M059J (cell line): ENCODE measurements at places on chromosomes 1 and 21. TPM values are rescaled to one million over a fixed set of nuclear protein-coding genes. Genes with fewer than 3 reads are reported as not detected.

DNA sequence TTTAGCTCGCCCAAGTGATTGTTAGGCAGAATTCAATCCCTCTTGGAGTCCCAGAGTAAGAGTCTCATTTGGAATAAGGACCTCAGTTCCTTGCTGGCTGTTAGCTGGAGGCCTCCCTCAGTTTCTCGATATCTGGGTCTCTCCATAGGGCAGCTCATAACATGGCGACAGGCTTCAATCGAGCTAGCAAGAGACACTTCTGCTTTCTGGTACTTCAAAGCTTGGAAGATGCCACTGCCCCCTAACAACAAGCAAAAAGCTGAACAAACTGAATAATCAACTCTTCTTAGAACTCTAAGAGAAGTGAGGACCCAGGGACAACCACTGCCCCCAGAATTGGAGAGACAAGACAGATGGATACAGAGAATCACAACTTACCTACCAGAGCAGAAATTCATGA, 86.2 kb downstream of the TEX35 start:
- no peak for DNase-seq

- no peak for DNase-seq
Measured at GRCh38 chr1:213281640-213282301, 230.7 kb downstream of the RPS6KC1 start.

GRCh38 chr21:37582590-37582989, 216.0 kb downstream of the DYRK1A start:
- DNase-seq, result peak; percentile 71

- DNase-seq, result peak; percentile 74
Measured at GRCh38 chr1:221315330-221315729, 426.6 kb downstream of the DUSP10 start.

DNA sequence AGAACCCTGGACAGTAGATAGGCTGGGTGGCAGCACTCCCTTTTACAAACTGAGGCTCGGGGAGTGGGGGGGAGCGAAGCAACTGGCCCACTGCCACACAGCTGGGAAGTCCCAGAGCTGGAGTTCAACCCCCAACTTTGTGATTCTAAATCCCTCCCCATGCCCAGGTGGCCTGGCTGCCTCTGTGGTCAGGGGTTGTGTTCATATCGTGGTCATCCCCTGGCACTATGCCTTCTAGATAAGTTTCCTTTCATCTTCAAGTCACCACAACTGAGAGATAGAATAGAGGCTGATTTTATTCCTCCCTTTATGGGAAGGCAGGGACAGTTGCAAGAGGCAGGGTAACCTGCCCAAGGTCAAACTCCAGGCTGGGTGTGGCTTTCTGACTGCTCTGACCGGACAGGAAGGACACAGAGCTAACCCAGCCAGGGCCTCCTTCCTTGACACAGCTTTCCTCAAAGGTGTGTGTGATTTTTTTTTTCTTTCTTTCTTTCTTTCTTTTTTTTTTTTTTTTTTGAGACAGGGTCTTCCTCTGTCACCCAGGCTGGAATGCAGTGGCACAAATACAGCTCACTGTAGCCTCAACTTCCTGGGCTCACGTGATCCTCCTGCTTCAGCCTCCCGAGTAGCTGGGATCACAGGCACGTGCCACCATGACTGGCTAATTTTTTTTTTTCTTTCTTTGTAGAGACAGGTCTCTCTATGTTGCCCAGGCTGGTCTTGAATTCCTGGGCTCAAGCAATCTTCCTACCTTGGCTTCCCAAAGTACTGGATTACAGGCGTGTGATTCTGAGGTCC, 18.4 kb upstream of the TNFRSF1B start:
- peak; percentile 77 for DNase-seq

OR2T2 gene
- total RNA-seq, result not detected in 2 replicates
